ENCODE measurements at places on chromosomes 16 and 17. TPM values are rescaled to one million over a fixed set of nuclear protein-coding genes. Genes with fewer than 3 reads are reported as not detected.
A peak's percentile ranks its signal among the peaks of the same experiment; 100 is the strongest.

KRT16 gene
- 0.61 TPM for total RNA-seq

DNAI2 gene
- not detected for total RNA-seq

PRDM7 gene
- total RNA-seq = 0.07 TPM

ZFPM1 gene
- total RNA-seq = 14.6 TPM

MT1G gene
- 1.2 TPM for total RNA-seq

MYH3 gene
- 1.6 TPM for total RNA-seq

PSMC5 gene
- 193 TPM for total RNA-seq

KCNH6 gene
- not detected for total RNA-seq

- DNase-seq = no peak
These were observed 3.2 kb upstream of the ASB16 start for GRCh38 chr17:44167181-44167861.

GRCh38 chr17:75637143-75637538 is 3.9 kb downstream of the SMIM5 start:
- DNase-seq = no peak

GRCh38 chr17:2082003-2082781 is 27.3 kb downstream of the HIC1 start:
- DNase-seq = no peak

DNA sequence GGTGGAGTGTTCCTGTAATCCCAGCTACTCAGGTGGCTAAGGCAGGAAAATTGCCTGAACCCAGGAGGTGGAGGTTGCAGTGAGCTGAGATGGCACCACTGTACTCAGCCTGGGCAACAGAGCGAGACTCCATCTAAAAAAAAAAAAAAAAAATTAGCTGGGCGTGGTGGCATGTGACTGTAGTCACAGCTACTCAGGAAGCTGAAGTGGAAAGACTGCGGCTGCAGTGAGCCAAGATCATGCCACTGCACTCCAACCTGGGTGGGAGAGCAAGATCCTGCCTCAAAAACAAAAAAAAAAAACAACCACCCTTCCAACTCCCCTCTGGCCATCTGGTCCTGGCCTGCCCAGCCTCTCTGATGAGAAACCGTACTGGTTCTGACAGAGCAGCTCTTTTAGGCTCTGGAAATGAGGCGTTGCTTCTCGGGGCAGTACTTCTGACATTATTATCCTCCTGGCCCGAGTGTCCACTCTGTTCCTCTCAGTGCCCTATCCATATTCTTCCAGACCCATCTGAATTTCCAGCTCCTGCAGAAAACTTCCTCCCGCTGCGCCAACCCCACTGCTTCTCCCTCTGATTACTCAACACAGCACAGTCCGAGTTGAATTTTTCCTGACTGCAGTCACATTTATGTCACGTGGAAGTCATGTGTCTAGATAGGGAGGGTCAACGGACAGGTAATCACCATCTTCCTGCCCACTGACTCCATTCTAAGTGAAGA is 13.3 kb downstream of the GGA2 start:
- DNase-seq = no peak

DNA sequence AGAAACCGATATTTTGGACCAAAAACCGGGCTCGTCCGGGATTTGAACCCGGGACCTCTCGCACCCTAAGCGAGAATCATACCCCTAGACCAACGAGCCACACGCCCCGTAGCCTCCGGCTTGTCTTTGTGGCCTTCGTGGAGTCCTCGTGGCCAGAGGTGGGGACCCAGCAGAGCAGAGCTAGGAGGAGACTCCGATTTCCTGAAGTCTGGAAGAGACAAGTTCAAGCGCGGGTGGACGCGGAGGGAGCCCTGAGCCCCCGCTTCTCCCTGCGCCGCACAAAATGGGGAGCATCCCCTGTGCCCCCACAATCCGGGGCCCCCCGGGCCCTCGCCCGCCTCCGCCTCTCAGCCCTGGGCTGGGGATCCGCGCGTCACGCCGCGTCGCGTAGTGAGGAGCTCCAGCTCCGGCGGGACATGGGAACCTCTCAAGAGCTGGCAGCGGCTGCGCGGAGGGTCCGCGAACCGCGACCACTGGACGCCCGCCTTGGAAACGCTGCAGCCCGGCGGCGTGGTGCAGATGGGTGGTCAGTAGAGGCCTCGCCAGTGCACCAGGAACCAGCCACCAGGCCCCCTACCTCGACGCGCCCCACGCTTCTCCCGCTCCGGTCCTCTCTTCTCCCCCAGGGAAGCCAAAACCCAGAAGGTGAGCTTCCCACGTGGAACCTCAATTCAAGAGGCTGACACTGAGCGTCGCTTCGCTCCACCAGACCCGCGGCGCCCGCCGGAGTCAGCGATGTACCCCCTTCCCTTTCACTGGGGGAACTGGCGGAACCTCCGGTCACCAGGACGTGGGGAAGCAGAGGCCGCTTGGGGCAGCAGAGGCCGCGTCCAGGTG is 5.2 kb upstream of the OR1F1 start:
- DNase-seq = no peak

GRCh38 chr17:44354582-44355561 is 8.8 kb downstream of the FAM171A2 start:
- no peak for DNase-seq

DNA sequence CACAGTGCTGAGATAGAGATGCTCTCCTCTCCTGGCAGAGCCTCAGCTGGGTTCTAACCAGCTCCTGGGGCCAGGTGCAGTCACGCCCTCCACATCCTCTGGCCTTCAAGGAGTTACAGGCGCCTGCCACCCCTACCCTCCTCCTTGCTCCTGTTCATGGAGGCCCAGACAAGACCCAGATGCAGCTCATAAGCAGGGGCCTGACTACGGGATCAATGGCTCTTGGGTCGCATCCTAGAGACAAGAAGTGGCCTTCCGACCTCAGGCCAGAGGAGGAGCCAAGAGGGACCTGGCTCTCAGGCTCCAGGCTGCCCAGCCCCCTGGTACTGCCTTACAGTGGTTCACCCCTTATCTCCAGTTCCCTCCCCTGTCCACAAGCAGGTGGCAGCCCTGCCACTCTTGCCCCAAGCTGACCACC is 23.0 kb downstream of the ARHGAP27 start:
- DNase-seq = no peak

DNA sequence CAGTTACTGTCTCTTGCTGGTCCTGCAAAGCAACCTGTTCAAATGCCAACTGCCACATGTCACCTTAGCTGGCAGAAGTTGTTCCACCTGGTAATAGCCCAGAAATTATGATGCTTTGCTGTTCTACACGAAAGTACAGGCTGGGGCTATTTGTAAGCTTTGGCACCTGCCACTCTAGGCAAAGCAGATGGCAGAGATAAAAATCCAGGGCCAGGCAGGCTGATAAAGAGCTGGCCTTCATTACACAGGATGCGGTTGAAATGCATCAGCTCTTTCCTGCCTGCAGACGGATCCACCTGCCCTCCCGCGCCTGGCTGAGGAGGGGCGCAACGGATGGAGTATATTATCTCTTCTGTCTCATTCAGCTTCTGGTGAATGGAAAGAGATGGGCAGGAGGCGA is 29.3 kb upstream of the KDM8 start:
- no peak for DNase-seq

GRCh38 chr17:10792151-10792550 is 11.7 kb downstream of the TMEM238L start:
- DNase-seq = no peak

DNA sequence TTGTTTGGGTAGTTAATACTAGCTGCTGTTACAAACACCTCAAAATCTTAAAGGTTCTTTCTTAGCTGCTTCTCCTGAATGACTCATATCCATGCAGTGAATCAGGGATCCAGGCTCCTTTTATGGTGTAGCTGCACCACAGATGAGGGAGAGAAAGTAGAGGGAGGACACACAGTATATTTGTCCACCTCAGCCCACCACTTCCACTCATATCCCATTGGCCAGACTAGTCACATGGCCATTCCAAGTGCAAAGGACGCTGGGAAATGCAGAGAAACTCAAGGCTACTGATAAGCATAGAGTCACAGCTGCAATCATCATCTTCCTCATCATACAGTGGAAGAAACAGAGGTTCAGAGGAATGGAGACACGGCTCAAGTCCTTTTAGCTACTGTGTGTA is 63.8 kb downstream of the GSG1L start:
- no peak for DNase-seq

DNA sequence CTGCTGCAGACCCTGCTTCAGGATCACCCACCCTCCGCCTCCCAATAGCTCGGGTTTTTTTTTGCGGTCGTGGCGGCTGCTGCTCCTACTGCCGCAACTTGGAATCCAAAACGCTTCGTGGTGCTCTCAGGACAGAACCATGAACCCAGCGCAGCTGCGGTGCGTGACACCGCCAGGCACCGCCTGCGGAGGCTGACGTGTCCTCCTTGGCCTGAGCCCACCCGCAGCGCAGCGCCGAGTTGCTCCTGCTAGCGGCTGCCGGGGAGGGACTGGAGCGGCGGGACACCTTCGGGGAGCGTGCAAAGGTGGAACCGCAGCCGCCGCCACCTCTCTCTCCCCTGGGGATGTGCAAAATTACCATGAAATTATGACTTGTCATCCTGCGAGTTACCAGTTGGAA is 1893.0 kb downstream of the TP53TG3F start:
- no peak for DNase-seq

- DNase-seq = no peak
These were observed 54.6 kb downstream of the CREBBP start for GRCh38 chr16:3825940-3826339.

DNA sequence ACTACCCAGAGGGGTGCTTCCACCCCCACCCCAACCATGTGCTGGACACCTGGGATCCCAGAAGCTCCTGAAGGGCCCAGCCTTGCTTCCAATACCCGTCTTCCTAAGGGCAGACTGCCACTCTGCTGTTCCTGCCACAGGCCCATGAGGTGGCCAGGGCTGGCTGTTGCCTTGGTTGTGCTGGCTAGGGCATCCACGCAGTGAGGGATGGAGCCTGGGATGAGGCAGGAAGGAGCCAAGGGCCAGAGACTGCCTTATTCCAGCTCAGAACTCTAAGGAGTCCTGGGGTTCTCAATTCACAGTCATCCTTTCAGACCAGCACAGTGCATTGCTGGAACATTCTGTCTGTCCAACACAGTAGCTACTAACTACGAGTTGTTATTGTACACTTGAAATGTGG is 37.8 kb downstream of the BCO1 start:
- DNase-seq = no peak

GRCh38 chr17:32141679-32142037 is 644 bp upstream of the RHOT1 start:
- DNase-seq = no peak

DNA sequence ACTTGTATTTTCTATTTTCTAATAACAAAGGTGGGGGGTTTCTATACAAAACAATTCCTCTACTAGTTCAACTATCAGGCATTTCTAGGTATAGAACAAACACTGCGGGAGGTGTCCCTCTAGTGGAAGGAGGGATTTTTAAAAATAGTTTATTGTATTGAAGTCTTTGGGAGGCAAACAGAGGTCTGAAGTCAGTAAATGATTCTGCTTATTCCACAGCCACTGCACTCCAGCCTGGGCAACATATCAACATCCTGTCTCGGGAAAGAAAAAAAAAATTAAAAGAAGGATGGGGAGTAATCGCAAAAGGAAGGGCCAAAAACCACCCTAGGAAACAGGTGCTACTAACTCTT is 648 bp upstream of the ERCC4 start:
- peak; percentile 51 for DNase-seq

DNA sequence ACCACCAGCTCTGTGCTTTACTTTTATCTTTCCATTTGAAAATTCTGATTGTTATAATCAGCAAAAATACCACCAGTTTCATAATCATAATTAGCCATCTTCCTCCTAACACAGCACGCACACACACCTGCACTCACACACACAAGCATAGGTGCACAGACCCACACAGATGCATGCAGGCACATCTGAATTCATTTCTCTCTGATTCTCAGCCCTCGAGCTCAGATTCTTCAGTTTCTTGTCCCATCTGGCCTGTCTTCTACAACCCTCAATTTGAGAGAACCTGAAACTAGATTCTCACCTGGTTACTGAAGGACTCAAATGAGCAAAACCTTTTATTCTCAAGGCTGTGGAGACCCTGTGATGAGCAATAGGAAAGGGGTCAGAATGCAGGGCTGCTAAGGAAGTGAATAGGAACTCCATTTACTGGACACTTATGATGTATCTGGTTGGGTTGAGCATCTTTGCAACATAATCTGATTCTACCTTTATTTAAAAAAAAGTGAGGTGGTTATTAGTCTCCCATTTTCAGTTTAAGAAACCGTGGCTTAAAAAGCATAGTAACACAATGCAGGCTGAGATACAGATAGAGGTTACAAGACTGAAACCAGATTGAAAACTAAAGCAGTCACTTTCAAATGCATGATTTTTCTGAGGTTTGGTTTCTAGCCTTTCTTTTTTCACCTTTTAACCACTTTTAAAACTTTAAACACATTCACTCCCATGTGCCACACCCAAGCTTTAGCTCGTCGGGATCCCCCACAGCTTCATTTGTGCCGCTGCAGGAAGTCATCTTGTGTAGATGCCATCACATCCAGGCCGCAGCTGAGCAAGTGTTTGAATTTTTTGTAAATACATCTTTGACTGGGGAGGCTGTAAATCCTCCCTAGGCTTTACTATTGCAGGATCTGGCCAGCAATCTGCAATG is 9.4 kb downstream of the KRT33A start:
- no peak for DNase-seq

- DNase-seq = no peak
These were observed 40.6 kb upstream of the XYLT1 start for GRCh38 chr16:17511340-17511739.

GRCh38 chr16:20826039-20826566 is 19.8 kb downstream of the REXO5 start:
- no peak for DNase-seq

DNA sequence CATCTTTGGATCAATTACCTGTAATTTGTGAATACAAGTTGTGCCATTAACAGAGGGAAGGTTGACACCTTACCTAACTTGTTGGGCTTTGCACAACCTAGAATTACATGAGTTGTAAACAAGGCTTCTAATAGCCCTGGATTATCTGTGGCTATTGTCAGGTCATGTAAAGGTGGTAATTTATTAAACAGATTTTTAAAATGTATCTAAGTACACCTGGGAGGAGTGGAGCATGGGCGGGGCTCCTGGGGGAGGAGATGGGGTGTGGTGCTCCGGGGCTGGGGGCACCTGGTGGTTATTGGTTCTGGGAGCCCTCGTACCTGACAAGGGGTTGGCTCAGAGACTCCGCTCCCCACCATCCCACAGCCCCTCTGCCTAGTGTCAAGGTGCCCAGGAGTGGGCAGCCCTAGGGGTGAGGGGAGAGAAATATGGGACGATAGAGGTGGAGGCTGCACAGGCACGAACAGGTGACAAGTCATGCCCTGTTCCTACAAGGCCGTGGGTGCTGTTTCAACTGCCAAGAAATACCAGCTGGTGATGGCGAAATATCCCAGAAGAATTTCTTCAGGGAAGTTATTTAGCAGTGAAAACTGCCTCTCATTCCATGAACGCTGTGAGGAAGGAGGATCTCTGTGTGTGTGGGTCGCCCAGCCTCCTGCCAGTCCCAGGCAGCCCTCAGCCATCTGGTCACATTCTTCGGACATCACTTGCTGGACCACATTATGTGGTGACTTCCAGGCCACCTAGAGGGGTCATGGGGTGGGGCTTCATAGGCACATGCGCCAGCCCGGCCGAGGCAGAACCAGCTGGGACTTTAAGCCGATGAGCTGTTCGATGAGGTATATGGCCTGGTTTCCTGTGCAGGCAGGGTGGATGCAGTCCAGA is 55.5 kb upstream of the IRX3 start:
- no peak for DNase-seq

Measured in HCT116 (cell line).